GM03348 (cell line): ENCODE measurements at places on chromosomes 6 and 20.
A peak's percentile ranks its signal among the peaks of the same experiment; 100 is the strongest.

DNA sequence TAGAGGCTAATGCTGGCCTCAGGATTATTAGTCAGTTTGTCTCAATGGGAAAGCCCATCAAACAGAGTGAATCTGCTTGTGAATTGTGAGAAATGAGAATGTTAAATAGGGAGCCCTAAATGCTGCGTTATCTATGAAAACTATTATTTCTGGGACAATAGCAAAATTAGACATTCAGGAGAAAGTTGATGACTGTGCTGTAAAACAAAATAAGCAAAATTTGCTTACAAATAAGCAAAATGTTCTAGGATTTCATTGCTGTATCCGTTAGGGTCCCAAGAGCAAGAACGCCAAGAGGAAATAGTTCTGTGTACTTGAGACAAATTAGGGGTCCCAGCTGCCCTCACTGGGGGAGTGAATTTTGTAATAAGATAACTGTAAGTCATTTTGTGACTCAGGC, 59.2 kb upstream of the RAB32 start:
- DNase-seq, result no peak

DNA sequence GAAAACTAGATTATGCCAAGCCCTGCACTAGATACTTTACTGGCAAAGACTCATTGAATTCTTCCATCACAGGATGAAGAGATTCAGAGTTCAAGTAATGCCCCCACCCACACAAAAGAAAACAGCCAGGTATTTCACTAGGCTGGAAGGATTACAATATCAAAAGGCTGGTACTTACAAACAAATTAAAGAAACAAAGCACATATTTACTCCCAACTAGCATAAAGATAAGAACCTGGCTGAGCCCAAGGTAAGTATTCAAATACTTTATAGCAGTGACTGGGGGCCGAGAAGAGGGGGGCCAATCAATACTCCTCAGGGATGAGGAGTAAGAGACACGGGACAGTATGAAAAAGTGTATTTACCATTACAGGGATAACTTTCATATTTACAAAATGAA, 3.7 kb downstream of the ACOT8 start:
- no peak for DNase-seq

DNA sequence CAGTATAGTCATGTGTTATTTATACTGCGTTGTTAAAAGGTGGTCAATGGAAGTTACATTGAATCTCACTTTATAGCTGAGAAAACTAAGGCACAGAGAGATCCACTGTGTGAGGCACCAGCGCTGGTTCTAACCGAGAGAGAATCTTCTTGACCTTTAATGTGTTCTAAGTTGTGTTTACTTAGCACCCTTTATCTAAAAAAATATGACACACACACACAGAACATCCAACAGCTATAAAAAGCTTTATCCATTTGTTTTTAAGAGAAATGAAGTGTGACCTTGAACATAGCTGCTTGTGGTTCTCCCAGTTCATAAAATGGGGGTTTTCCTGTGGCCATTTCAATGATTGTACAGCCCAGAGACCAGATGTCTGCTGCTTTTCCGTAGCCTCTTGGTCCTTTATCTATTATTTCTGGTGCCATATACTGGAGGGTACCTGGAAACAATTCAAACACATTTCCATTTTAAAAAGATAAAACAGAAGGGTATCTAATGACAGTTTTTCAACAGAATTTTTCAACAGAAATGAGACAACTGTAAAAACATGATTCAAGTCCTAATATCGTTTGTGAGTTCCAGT, 54.8 kb upstream of the MAP7 start:
- no peak for DNase-seq

- no peak for DNase-seq
Measured at GRCh38 chr20:44454306-44454963, 21.2 kb upstream of the TTPAL start.

DNA sequence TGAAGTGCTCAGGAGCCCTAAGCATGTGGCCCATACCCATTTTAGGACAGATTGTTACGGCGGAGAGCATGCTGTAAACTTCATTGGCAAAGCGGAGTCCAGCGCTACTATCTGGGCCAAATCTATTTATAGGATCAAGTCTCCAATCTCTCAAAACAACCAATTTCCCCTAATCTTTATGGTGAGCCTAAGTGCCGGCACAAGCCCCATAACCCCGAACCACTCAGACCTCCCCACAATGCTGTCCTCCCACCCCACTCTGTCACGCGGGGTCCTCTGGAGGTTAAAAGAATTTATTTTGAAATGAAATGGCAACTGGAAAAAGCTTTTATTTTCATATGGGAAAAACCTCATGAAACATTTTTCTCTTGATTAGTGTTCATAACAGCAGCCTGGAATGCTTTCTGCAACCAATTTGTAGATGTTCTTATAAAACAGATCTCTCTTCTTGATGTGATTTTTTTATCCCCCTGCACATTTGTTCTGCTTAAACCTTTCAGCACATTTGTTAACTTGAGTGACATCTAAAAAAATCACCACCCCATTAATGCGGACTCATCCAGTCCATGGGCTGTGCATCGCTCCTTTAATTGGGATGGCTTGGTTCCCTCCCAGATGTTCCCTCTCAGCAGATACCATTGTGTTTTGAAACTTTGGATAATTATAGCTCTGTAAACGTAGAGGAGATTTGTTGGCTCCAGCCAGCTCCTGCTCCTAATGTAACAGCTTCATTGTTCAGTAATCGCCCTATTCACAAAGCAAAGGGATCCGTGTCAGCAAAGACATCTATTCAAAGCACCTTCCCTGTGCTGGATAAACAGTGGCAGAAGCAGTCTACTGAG, 323.6 kb downstream of the CD83 start:
- peak; percentile 68 for DNase-seq

DNA sequence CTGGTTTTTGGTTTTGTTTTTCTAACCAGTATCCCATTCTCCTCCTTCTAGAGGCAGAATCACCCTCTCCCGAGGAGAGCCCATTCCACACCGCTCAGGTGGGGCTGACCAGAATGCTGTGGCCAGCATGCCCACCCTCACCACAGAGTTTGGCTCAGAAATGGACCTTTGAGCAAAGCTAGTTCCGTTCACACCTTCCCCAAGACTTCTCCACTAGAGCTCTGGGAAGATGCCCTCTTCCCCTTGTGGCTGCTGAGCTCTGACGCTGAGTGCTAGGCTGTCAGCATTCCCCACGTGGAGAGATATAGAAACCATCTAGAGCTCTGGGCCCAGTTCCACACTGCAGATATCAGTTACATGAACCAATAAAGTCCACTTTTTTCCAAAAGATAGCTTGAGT, 7.9 kb downstream of the GPLD1 start:
- no peak for DNase-seq

DNA sequence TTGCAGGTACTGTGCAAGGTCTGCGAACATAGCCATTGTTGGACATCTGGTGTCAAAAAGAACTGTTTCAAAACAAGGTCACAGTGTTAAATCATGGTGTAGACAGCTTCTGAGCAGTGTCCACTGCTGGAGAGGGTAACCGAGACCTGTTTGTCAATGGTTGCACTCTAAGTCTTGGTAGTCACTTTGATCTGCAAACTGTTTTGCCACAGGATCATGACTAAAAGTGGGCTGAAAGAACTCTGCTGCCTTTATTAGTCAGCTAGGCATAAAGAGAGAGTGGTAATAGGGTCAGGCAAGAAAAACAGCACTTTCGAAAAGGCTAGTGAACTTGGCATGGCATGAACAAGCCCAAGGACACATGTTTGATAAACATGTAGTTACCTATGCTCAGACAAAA, 552.3 kb upstream of the CITED2 start:
- no peak for DNase-seq

- no peak for DNase-seq
Measured at GRCh38 chr20:12199703-12200102, 282.0 kb downstream of the BTBD3 start.

GRCh38 chr6:142764311-142764710, 180.7 kb downstream of the HIVEP2 start:
- DNase-seq, result peak; percentile 25

- DNase-seq, result no peak
Measured at GRCh38 chr20:1757606-1758512, 100.3 kb upstream of the SIRPG start.

GRCh38 chr6:42128460-42129359, 13.7 kb downstream of the C6orf132 start:
- no peak for DNase-seq

DNA sequence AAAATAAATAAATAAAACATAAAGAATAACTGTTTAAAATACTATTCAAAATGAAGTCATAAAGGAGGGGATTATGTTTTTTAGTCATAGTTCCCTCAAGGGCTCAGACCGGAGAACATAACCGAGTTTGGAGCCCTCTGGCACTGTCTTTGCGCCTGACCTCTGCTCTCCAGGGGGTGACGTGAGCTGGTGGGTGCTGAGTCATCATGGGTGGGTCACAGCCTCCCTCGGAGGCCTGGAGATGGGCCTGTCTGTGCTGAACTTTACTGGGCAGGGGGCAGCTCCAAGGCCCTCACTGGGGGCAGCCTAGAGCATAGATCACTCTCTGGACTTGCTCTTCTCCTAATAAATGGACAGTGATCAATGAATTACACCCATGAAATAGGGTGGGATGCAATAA, 3.1 kb upstream of the MAVS start:
- DNase-seq, result no peak

GRCh38 chr6:126268092-126268491, 71.8 kb upstream of the CENPW start:
- no peak for DNase-seq

- DNase-seq, result peak; percentile 48
Measured at GRCh38 chr6:160102956-160103824, 18.4 kb upstream of the SLC22A1 start.

DNA sequence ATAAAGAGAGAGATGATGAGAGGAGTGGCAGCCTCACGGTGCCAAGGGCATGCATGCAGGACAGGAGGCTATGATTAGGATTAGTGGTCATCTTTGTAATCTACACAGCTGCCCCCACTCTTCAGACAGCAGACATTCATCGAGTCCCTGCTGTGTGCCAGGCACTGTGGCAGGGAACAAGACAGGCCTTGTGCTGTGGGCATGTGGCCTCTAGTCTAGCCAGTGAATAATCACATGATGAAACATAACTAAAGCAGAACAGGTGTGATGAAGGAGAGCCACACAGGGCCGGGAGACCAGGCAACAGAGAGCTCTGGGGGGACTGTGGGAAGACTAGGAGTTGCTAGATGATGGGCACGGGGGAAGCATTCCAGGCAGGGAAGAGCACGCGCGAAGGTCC, 22.2 kb downstream of the TOX2 start:
- DNase-seq, result no peak

GRCh38 chr20:1509237-1509636, 18.0 kb upstream of the SIRPB2 start:
- DNase-seq, result peak; percentile 62

DNA sequence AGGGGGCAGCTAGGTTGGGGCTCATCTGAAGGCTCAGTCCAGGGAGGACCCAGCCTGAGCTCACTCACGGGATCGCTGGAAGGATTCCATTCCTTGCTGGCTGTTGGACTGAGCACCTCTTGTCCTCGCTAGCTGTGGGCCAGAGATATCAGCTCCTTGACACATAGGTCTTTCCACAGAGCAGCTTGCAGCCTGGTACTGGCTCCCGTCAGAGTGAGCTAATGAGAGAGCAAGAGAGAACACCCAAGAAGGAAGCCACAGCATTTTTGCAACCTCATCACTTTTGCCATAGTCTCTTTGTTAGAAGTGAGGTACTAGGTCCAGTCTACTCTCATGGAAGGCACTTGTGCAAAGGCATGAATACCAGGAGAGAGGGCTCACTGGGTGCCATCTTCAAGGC, 179.9 kb downstream of the CDC5L start:
- no peak for DNase-seq

DNA sequence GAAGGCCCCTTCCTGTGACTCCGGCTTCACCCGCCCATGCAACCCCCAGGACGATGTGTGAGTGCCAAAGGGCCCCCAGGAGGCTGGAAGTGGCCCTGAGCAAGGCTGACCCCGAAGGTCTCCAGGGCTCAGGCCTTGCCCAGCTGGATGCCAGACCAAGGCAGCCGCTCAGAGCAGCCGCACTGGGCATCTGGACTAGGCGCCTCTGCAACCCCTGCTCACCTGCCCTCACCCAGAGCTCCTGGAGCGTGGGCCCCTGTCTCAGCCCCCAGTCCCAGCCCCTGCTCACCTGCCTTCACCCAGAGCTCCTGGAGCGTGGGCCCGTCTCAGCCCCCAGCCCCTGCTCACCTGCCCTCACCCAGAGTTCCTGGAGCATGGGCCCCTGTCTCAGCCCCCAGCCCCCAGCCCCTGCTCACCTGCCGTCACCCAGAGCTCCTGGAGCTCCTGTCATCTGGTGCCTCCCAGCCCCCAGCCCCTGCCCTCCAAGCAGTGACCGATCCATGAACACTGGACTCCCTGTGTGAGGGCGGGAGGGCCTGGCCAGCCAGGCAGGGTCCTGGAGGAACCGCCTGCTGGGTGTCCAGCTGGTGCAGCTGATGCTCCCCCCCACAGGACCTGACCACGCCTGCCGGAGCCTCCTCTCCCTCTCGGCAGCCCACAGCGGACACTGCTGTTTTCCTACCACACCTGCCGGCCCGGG, 1.1 kb downstream of the SRMS start:
- DNase-seq, result no peak

DNA sequence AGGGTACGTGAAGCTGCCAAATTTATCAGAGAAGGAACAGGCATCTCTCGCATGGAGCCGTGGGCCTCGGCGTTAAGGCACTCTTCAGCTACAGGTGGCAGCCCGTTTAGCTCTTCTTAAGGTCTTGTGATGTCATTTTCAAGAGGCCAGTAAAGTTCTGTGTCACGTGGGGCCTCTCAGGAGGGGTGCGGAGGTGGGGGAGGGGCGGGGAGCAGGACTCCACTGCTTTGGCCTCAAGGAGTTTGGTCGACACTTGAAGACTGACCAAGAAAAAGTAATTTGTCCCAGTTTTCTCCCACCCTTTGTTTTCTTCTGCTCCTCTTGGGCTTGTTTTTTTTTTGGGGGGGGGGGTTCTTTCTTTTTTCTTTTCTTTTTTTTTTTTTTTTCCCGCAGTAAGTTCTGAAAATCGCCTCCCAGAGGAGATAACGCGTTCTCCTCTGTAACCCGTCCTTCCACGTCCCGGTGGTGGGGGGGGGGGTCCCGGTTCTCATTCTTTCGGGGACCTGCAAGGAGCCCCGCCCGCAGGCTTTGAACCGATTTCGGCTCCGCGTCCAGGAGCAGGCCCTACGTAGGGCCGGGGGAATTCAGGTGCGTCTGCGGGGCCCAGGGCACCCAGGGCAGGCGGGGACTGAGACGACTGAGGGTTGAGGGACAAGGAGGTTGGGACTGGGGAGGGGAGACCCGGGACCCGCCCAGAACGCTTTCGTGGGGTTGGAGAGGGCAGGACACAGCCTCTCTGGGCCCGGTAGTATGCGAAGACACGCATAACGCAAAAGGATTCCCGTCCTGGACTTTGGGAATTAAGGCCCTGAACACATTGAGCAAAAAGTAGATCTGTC, 26.0 kb downstream of the GPX6 start:
- DNase-seq, result peak; percentile 82
